ENCODE measurements at places on chromosomes 6 and 20. TPM values are rescaled to one million over a fixed set of nuclear protein-coding genes. Genes with fewer than 3 reads are reported as not detected.

DNA sequence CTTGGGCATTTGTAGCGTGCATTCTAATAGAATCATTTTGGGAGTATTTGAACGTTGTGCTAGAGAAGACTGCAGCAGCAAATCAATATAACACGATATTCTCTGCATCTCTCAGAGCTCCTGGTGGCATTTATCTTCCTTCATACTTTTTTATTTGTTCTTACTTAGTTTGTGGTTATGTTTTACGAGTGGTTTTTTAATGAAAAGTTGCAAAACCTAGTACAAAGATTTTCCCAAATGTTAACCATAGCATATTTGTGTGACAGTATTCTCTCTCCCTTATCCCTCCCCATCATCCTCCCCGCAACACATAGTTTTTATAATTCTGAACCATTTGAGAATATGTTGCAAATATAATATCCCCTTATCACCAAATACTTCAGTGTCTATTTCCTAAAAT lies 50.4 kb downstream of the JARID2 start:
- DNase-seq = no peak

GRCh38 chr6:73006146-73006545 lies 219.2 kb downstream of the KHDC1L start:
- DNase-seq = no peak

- no peak for DNase-seq
Measured at GRCh38 chr6:170116636-170117035, 174.2 kb downstream of the DLL1 start.

GRCh38 chr20:59772931-59773913 lies 160.2 kb downstream of the SYCP2 start:
- DNase-seq = no peak

DNA sequence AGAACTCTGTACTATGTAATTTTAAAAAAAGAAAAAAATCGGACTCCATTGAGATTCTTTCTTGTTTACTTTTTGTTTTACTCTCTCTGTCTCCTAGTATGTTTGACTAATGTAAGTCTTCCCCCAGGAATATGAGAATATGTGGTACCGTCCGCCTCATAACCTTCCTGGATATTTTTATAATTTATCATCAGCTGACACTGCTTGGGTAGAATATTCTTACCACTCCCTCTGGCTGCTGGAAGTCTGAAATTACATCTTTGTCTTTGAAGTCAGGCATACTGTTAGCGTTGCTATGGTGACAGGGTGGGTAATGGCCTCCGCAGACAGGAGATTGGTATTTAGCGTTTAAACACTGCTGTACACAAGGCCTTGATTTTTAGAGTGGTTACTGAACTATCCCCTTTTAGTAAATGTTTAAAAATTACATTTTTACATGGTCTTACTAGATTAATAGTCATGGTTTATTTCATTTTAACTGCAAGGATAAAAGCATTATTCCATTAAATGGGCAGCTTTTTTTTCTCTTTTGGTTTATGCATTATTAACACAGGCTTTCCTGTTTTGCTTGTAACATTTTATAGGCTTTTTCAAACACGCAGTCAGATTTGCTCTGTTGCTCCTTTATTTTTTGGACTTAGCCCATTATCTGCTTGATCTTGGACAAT lies 176.4 kb downstream of the ARID1B start:
- DNase-seq = peak; percentile 19

GRCh38 chr20:52171025-52171424 lies 20.6 kb downstream of the ZFP64 start:
- DNase-seq = no peak

DNA sequence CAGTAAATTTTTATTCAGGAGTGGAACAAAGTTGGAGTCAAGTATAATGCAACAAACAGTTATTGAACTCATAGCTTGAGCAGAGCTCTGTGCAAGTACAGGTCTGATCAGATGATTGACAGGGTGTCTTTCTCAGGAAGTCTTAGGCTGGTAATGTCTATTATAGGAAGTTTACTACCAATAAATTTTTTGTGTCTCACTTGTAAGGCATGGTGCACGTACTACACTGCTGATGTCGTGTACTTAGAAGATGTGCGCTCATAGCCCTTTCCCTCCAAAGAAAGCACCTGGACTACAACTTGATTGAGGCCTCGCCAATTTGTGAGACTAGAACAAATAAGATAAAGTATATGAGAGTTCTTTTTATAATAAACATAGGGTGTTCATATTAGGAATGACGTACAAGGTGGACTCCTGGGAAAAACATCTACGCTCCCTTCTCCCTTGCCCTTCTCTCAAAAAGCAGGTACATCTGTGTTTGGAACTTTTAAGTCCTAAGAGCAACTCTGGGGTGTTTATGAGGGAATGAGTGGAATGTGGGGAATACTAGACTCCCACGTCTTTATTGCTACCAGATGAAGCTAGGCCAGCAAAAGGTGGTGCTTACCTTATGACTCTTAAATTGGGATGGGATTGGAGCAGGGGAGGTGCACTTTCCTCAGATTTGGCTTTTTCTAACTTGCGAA lies 1.5 kb downstream of the NDUFAF5 start:
- no peak for DNase-seq

- DNase-seq = peak; percentile 34
Measured at GRCh38 chr20:9912858-9913434, 74.1 kb upstream of the PAK5 start.

The TDRD6 gene
- 4.5 TPM for total RNA-seq
